ENCODE measurements at places on chromosomes 16 and 17. TPM values are rescaled to one million over a fixed set of nuclear protein-coding genes. Genes with fewer than 3 reads are reported as not detected.
A peak's percentile ranks its signal among the peaks of the same experiment; 100 is the strongest.

Gene MYO15A
- 0.70 TPM for total RNA-seq

Gene GAST
- total RNA-seq = not detected

Gene TMEM219
- 43.8 TPM for total RNA-seq

Gene OTOP2
- not detected for total RNA-seq

DNA sequence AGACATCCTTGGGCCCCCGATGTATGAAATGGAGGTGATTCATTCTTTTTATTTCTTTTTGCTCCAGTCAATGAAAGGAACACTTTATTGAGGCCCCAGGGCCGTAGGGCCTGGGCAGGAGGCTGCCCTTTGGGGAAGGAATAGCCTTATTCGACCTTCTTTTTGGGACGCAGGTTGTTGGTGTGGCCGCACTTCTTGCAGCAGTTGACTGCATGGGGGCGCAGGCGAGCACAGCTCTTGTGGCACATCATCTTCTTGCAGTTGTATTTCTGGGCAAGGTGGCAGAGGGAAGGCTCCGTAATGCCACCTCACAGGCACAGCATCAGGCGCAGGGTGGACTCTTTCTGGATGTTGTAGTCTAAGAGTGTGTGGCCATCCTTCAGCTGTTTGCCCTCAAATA is 50.9 kb downstream of the SIAH1 start:
- H3K4me3 ChIP-seq = no peak overlapping the region
- H3K27ac ChIP-seq = no peak overlapping the region
- H3K27me3 ChIP-seq = no peaks in the 10 kb centered on the region
- DNase-seq = no peak
- H3K36me3 ChIP-seq = peaks cover 44% of the 10 kb centered on the region

GRCh38 chr16:57061084-57061905 is 31.1 kb upstream of the CPNE2 start:
- peaks cover 6% of the 10 kb centered on the region for H3K4me1 ChIP-seq
- no peak for DNase-seq
- H3K36me3 ChIP-seq = peaks cover 40% of the 10 kb centered on the region
- peak overlapping the region; percentile 35 for H3K27ac ChIP-seq
- no peak overlapping the region for H3K4me3 ChIP-seq

- H3K27ac ChIP-seq = no peak overlapping the region
- peaks cover 13% of the 10 kb centered on the region for H3K27me3 ChIP-seq
- H3K4me1 ChIP-seq = peaks cover 8% of the 10 kb centered on the region
- H3K36me3 ChIP-seq = no peaks in the 10 kb centered on the region
- DNase-seq = no peak
Measured at GRCh38 chr17:20153231-20153630, 144.1 kb downstream of the SPECC1 start.

Gene SLC6A2
- total RNA-seq = not detected

DNA sequence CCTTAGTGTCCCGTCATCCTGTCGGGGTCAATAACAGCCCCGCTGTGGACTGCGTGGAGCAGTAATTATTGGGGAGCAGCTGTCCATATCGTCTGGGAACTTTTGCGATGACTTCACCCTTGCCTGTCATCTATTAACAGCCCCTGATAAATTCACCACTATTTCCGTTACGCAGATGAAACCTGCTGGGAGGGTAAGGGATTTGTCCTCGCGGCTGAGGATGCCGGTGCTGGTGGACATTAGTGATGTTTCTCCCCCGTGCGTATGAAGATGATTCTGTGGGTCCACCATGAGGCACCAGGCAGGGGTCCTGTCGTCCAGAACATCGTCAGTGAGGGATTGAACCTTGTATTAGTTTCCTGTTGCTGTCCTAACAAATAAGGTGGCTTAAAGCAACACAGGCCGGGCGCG is 1.0 kb downstream of the FLYWCH2 start:
- H3K27me3 ChIP-seq = no peaks in the 10 kb centered on the region
- peak overlapping the region; percentile 78 for H3K27ac ChIP-seq
- H3K4me3 ChIP-seq = peak overlapping the region; percentile 94
- H3K36me3 ChIP-seq = no peaks in the 10 kb centered on the region

DNA sequence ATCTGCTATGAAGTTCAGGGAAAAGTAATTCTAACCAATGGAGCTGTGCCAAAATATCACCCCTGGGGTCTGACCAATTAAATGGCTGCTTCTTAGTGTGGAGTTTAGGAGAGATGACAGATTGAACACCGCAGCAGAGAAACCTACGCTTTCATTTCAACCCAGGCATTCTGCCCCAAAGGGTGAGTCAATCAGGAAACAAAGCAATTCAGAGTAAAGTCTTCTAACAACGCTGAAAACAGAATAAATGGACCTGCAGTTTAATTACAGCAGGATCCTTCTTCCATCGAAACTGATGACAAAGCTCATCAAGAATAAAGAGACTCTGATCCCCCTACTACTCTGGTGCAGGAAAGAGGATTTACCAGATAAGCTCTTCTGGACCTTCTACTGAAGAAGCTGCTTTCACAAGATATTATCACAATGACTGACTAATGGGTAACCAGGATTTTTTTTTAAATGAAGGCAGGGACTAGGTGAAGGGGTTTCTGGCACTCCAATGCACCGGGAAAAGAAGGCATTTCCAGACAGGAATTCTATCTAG is 16.7 kb downstream of the RFFL start:
- peaks cover 41% of the 10 kb centered on the region for H3K4me1 ChIP-seq
- peaks cover 15% of the 10 kb centered on the region for H3K36me3 ChIP-seq
- H3K27me3 ChIP-seq = no peaks in the 10 kb centered on the region
- peak; percentile 91 for DNase-seq

DNA sequence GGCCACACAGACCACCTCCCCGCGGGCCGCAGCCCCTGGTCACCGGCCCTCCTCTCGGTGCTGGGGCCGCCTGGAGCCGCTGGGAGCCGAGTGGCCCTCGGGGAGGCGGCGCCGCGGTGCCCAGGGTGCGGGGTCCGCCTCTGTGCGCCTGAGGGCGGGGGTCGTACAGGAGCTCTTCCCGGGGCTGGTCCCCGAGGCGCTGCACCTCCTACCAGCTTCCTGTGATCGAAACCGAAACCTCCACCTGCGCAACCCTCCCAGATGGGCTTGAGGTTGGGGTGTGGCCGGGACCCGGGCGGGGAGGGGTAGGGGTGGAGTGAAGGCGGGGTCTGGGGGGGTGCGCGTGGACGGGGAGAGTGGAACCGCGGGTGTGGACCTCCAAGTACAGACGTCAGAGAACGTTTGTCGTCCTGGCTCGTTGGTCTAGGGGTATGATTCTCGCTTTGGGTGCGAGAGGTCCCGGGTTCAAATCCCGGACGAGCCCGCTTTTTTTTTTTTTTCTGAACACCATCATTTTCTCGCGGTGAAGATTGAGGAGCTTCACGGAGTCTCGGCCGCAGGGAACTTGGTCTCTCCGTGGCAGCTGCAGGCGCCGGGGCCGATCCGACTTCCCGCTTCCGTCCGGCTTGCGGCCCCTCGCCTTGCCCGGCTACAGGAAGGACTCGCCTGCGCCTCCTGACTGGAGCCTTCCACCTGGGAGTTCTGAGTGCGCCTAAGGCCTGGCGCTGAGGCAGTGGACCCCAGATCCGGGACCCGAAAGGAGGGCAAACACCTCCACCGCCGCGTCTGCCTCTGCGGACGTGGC is 23.9 kb downstream of the ZNF213 start:
- peak overlapping the region; percentile 94 for H3K4me3 ChIP-seq
- no peaks in the 10 kb centered on the region for H3K36me3 ChIP-seq
- peaks cover 29% of the 10 kb centered on the region for H3K4me1 ChIP-seq
- DNase-seq = peak; percentile 96
- peak overlapping the region; percentile 90 for H3K27ac ChIP-seq
- H3K27me3 ChIP-seq = peaks cover 18% of the 10 kb centered on the region

- no peak overlapping the region for H3K4me3 ChIP-seq
- DNase-seq = no peak
- peaks cover 21% of the 10 kb centered on the region for H3K36me3 ChIP-seq
- H3K27ac ChIP-seq = no peak overlapping the region
- no peaks in the 10 kb centered on the region for H3K4me1 ChIP-seq
Measured at GRCh38 chr17:82180776-82181528, 31.7 kb downstream of the CCDC57 start.

Gene KLHDC4
- 76.1 TPM for total RNA-seq

DNA sequence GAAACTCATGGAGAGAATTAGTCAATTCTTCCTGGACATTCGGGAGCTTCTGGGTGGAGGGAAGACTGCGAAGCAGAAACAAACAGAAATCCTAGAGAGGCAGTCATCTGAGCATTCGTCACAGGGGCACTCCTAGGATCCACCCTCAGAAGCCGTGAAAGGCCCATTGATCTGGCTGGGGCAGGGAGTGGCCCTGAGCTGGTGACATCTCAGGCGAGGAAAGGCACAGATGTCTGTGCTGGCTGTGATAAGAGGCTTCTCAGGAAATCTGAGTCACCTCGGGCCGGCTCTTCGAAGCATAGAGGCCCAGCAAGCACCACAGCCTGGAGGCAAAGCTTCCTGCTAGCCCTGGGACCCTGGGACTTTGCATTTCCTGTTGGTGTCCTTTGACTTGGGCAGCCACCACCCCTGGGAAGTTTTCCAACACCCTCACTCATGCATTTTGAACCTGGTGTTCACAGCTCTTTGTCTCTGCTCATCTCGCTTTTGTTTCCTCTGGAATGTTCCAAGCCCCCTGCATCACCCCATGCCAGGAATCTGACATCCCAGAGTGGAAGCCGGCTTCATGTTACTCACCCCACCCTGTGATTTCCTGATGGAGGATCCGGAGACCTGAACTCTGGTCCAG is 23.3 kb upstream of the CDRT4 start:
- no peaks in the 10 kb centered on the region for H3K27me3 ChIP-seq
- no peak overlapping the region for H3K4me3 ChIP-seq

Measured in activated CD4-positive, alpha-beta T cell treated with anti-CD3 and anti-CD28 coated beads, Interleukin-2, amount 10 ng/mL, durations not matched to agents 24 days and 14 days (primary cell).